Left ventricle myocardium superior (tissue), 1 donor: ENCODE measurements at places on chromosomes 4 and X. TPM values are rescaled to one million over a fixed set of nuclear protein-coding genes. Genes with fewer than 3 reads are reported as not detected.

Gene CFAP47
- not detected for total RNA-seq

Gene RHOXF1
- total RNA-seq, result not detected

Gene XAGE1A
- not detected for total RNA-seq

Gene SLC38A5
- 0.50 TPM for total RNA-seq

Gene BEX5
- 0.40 TPM for total RNA-seq

Gene KIT
- total RNA-seq, result 1.4 TPM

Gene CYTL1
- 0.42 TPM for total RNA-seq

GRCh38 chr4:181799561-181800069 lies 443.6 kb upstream of the TENM3 start:
- DNase-seq, result no peak

GRCh38 chr4:105192474-105192873 lies 45.8 kb downstream of the TET2 start:
- DNase-seq, result no peak

- DNase-seq, result no peak
Measured at GRCh38 chr4:75698162-75698962, 25.2 kb upstream of the G3BP2 start.

DNA sequence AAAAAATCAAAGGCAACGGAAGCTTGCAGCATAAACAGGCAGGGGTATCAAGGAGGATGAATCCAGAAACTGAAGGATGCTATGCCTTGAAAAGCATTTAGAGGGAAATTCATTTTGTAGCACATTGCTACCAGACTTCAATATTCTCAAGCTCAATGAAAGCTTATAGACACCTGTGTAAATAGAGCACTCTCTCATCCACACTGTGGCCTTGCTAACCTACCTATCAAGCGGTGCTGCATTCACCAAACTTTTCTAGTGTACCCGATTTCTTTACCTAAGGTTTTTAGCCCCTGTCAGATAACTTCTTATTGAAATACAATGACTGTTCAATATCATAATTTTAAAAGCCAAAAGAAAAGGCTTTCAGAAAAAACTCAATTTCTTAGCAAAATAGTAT lies 20.2 kb upstream of the HSD17B13 start:
- DNase-seq, result no peak

- no peak for DNase-seq
Measured at GRCh38 chr4:10032625-10033024, 11.3 kb upstream of the SLC2A9 start.

GRCh38 chr4:178481564-178481963 lies 1039.3 kb upstream of the AGA start:
- no peak for DNase-seq

DNA sequence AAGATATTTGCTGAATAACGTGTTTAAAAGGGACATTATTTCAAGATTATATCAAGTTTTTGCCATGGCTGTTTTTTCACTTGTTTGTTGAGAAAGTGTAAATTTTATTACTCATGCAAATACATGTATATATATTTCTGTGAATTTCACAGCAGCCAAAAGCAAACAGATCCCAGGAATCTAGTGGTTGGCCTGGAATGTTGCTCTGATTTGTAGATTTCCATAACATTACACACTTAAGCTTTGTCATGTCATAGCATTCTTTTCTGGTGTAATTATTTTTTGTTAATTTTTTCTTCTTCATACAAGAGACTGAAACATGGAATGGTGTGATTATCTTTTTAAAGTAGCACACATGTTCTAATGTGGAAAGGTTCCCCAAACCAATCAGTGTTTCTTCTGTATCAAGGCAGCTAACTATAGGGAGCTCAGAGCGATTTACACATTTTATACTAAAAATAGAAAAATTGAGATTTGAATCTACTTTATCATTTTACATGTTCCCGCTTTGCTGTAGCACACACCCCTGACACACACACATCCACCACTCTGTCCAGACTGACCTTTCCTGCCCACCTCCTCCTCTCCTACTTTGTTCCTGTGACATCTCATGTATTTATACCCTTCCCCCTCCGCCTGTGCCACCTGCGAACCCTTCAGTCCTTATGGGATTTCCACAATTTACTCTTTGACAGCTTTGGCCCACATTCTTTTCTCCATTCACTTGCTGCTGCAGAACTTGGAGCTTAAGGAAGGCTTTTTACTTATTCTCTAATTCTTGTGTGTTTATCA lies 20.3 kb downstream of the RUFY3 start:
- no peak for DNase-seq

- DNase-seq, result no peak
Measured at GRCh38 chrX:68193234-68193633, 240.1 kb downstream of the OPHN1 start.

DNA sequence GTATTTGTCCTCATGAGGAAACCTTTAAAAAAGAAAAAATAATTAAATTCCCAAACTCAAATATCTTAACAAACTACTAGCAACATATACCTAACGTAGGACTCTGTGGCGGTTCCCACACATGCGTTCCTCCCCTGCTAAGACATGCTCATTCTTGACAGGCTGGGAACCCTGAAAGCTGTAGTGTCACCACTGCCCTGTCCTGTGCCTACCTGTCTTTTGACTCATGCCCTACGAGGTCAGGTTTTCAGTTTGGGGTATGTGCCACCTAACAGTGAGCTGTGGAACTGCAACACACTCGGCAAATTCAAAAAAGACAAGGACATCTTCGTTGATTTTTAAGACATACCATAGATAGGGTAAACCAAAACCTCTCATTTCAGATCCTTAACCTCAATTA lies 17.8 kb downstream of the IDS start:
- no peak for DNase-seq

GRCh38 chr4:153174821-153175567 lies 29.2 kb upstream of the TRIM2 start:
- no peak for DNase-seq

DNA sequence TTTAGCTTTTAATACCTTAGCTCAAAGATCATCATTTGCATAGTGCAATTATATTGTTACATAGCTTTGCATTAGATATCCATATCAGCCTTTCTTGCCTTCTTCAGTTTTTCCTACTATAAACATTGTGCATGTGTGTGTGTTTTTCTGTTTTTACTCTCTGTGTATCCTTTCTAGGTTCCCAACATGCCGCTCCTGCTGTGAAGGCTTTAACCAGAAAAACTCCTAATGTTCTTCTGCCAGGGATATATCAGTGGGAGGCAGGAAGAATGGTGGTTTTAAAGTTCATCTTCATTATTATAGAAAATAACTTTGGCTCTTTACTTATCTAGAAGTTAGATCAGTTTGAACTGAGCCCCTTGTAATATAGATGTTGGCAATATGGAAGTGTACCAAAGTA lies 61.2 kb downstream of the CPE start:
- DNase-seq, result no peak

GRCh38 chr4:47482326-47482725 lies 2.7 kb upstream of the ATP10D start:
- no peak for DNase-seq

DNA sequence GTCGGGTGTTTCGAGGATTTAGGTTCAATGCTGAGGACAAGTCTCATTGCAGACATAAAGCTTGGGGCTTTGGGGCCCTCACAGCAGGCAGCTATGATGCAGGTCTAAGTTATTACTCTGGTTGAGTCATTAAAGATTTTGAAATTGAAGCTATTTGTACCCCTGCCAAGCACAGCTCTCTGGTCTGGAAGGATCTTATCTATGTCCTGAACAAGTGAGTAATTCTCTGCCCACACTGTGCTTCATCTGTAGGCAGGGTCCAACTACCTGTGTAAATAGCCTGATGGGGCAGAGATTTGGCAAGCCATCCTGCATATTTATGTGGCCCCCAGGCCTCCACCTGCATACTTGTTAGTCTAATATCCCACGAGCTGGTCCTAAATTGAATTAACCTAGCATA lies 41.4 kb upstream of the MAGEA4 start:
- no peak for DNase-seq

- no peak for DNase-seq
Measured at GRCh38 chrX:20742106-20742505, 475.4 kb upstream of the RPS6KA3 start.
